ENCODE measurements at places on chromosomes 12 and 14.

GRCh38 chr14:73816393-73816816 lies 35.2 kb upstream of the PTGR2 start:
- no peak for DNase-seq

- no peak for DNase-seq
These were observed 55.3 kb upstream of the ATF1 start for GRCh38 chr12:50708631-50709030.

DNA sequence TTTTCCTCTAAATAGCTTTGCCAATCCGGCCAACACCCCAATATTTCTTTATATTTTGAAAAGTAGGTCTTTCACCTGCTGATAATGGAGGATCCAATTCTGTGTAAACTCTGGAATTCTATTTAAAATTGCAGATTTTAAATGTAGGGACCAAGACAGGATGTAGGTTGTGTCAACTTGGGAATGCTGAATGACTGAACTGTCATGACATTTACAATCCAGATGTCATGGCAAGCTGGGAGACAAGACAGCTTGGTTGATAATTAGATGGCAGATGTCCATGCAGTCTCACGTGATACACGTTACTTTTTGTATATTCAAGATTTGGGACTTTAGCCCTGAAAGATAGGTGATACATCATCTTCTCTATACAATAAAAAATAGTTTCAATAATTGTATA lies 477.2 kb downstream of the DIO2 start:
- DNase-seq = no peak

- DNase-seq = no peak
These were observed 1005.5 kb downstream of the VRK1 start for GRCh38 chr14:97802430-97803373.

DNA sequence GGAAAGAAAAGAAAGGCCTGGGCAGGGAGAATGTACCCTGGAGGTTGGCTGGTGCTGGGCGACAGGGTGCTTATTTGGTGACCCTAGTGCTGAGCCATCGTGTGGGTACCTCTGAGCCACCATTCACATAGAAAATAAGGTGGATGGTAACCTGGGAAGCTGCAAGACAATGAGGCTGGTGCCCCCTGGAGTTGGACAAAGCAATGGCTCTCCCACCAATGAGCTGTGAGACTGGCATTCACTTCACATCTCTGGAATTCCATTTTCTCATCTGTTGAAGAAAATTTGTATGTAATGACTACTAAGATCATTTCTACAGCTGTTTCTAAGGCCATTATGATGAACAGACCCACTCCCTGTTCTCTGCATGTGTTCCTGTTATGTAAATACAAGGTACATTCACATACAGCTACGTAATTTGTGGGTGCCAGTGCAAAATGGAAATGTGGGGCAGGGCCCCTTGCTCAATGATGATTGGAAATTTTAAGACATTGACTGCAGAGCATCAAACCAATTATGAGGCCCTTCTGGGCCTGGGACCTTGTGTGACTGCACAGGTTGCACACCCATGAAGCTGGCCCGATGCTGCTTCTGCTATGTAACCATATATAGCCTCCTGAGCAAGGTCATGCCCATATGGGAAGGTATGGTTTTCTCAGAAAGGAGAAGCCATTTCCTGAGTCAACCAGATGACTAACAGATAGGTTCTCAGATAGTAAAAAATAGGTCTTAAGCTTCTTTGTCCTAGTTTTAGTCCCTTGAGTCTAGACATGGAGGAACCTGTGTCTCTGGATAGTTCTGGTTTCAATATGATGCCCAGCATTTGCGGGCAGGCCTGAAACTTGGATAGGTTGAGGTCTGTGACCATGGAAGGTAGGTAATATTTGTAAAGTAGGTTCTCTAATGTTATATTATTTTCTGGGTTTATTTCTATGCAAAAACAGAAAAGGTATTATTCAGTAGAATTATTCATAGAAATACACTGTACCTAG lies 63.4 kb upstream of the IGF1 start:
- no peak for DNase-seq

GRCh38 chr12:22312336-22312735 lies 22.2 kb downstream of the ST8SIA1 start:
- DNase-seq = no peak

- no peak for DNase-seq
These were observed 99.9 kb downstream of the PHETA1 start for GRCh38 chr12:111268738-111269572.

- DNase-seq = no peak
These were observed 41.8 kb downstream of the ARF6 start for GRCh38 chr14:49934646-49935045.

Measured in stimulated activated CD8-positive, alpha-beta memory T cell treated with anti-CD3 and anti-CD28 coated beads, Interleukin-15, amount 100 ng/mL, for 4 hours (primary cell).